Activated CD4-positive, CD25-positive, alpha-beta regulatory T cell treated with anti-CD3 and anti-CD28 coated beads, Interleukin-2, amount 50 U/mL, for 72 hours (primary cell): ENCODE measurements at places on chromosomes 4 and X.

DNA sequence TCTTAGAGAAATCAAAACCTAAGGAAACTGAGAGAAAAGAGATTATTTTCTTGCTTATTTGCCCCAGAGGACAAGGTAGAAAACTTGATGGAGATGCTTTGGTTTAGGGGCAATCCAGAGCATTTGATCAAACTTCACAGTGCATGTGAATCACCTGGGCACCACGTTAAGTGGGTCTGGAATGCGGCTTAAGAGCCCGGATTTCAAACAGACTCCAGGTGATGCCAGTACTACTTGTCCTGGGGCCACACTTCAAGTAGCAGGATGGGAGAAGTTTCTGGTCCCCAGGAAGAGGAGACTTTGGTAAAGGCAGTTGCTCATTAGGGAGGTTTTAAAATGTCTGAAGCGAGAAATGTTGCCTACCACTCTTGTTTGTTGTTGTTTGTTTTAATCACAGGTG, 51.8 kb downstream of the PHOX2B start:
- DNase-seq: no peak

GRCh38 chr4:83605744-83606172, 69.8 kb downstream of the GPAT3 start:
- DNase-seq: no peak

DNA sequence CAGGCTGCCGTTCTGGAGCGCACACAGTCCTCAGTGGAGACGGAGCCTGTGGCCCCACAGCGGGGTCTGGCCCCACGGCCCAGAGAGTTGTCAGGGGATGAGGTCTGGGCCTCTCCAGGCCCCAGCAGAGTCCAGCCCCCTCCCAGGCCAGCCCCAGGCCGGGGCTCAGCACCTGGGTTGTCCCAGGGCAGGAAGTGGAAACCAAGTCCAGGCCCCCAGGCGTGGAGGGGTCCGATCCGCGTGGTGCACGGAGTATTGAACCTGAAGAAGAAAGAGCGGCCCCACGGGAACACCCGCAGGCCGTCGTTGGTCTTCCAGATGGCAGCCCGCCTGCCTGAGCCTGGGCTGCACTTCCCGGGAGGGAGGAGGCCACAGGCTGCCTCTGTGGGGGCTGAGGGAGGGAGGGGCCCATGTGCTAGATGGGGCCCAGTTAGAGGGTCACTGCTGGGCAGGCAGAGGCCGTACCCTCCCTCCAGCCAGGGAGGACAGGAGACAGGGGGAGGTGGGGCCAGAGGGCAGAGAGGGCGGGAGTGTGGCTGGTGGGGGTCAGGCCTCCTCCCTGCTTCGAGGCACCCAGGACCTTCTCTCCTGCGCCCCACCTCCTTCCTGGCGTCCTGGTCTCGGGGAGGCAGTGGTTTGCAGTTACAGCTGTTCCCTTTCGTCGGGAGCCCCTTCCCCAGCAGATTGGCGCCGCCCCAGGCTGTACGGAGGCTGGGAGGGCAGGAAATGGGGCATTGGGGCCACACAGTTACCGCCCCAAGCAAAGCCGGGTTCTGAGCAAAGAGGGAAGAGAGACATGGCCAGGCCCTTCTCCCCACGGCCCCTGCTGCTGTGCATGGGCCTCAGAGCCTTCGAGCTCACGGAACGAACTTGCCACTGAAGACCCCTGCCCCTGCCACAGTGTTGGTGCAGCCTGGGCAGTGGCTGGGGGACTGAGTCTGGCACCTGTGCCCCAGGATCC, 8.1 kb downstream of the HGFAC start:
- no peak for DNase-seq

GRCh38 chrX:41145920-41146608, 60.8 kb downstream of the USP9X start:
- DNase-seq: no peak
